Inflammatory macrophage treated with lipopolysaccharide for 1 hour (primary cell): ENCODE measurements at places on chromosomes 1 and 21.

GRCh38 chr1:161153682-161154337 lies at the start of gene UFC1:
Gene UFC1, plus strand, starts transcription at chr1:161153978. Its CDS starts 20 bp downstream, at chr1:161153998.
- peak; percentile 81 for DNase-seq

- DNase-seq: no peak
These were observed 93.1 kb downstream of the DMRTB1 start for GRCh38 chr1:53552146-53552861.

DNA sequence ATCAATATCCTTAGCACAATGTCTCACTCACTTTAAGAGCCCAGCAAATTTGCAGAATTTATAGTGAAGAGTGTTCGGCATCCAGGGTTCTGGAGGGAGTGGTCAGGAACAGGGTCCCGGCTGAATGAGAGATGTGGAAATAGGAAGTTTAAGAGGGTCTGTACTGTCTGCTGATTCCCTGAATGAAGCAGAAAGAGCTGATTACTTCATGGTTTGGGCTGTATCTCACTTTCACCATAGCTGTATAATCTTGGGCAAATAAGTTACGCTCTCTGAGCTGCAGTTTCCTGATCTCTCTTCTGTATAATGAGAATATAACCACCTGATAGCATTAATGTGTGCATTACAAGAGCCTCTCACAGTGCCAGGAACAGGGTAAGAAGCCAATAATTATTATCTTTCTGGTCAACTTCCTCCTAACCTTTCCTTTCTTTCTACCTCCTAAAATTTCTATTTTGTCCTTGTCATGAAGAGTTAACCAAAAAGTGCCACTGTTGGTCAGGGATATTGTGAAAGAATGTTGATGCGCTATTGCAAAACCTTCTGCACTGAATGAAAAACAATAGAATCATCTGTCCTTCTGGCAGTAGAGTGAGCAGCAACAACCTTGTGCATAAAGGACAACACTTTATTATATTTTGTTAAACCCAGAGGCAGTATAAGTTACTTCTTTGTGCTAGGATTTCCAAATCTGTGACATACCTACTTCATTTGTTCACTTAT lies 14.7 kb upstream of the PTGFR start:
- no peak for DNase-seq

GRCh38 chr1:230248016-230248888 lies 177.9 kb downstream of the PGBD5 start:
- DNase-seq: no peak

GRCh38 chr1:23838401-23838866 lies 13.2 kb upstream of the HMGCL start:
- DNase-seq: peak; percentile 73
